RCC 7860 (cell line): ENCODE measurements at places on chromosomes 7 and 10.

- no peak for DNase-seq
Measured at GRCh38 chr10:49502358-49502757, 36.6 kb downstream of the ERCC6 start.

- no peak for DNase-seq
Measured at GRCh38 chr7:154577141-154577873, 425.6 kb downstream of the PAXIP1 start.

- DNase-seq = peak; percentile 32
Measured at GRCh38 chr7:7861211-7861633, 107.4 kb upstream of the GLCCI1 start.

DNA sequence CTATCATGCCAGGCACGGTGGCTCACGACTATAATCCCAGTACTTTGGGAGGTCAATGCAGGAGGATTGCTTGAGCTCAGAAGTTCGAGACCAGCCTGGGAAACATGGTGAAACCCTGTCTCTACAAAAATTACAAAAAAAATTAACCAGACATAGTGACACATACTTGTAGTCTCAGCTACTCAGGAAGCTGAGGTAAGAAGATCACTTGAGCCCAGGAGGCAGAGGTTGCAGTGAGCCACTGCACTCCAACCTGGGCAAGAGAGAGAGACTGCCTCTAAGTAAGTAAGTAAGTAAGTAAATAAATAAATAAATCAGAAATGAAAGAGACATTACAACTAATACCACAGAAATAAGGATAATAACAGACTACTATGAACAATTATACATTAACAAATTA lies 36.2 kb downstream of the PDLIM1 start:
- DNase-seq = no peak

GRCh38 chr10:103612462-103613365 lies 119.2 kb downstream of the NEURL1 start:
- peak; percentile 11 for DNase-seq

DNA sequence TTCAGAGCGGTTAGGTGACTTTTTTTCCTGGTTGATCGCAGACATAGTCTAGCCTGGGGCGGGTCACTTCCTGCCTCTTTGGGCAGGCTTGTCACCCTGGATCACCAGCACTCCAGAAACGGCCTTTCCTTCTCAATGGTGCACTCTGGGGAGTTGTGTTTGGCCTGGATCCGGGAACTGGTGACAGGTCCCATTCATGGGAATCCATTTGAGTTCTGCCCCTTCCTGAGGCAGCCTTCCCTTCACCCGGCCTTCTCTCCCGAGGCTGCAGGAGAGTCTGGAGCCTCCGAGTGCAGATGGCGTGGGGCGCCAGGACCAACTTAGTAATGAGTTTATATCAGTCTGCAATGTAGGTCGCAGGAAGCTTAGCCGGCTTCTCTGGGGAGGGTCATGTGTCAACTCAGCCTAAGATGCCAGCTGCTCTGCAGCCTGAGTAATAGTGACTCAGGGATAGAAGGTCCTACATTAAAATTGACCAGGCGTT lies 54.2 kb downstream of the TACR2 start:
- DNase-seq = peak; percentile 73

DNA sequence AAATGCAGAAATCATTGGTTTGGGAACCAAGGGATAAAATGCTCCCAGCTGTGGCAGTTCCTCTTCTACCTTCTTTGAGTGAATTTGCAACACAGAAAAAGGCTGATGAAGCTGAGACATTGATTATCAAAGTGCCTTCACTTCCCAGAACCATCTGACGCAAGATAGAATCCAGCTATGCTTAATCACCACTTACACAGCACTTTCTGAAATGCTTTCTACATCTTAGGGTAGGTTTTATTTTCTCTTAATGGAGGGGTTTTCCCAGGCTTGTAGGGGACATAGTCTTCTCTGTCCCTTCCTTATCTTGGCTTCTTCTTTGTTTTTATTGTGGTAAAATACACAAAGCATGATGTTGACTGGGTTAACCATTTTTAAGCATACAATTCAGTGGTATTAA lies 332.6 kb upstream of the ZNF32 start:
- DNase-seq = peak; percentile 62

DNA sequence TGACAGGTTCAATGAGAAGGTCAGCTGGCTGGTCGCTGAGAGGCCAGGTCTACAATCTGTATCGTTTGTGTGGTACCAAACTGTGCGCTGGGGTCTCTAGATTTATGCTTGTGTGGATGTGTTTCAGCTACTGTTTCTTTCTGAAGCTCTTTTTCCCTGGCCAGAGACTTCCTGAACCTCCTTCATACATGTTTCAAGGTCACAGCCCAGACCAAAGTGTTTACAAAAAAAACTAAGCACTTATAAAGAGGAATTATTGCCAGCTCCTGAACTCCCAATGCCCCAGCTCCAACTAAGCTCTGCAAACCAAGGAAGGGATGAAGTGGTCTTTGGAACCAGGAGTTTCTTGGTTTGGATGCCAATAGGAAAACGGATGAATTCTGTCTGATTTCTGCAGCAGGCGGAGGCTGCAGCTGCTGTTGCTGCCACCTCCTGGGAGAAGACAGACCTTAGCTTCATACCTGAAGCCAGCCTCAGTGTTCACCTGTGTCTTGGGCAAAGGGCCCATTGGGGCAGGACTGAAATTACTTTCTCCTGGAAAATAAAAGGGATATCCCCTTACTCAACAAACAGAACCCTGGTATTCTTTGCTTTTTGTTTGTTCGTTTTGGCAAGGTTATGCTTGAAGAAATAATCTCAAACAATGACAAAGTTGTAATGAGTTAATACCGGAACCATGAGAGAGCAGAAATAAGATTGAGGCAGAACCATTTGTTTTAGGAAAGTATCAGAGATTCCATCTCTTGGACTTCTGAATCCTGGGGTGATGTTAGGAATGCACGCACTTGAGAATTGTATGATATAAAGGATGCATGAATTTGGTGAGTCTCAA lies 24.6 kb upstream of the MKLN1 start:
- peak; percentile 31 for DNase-seq

DNA sequence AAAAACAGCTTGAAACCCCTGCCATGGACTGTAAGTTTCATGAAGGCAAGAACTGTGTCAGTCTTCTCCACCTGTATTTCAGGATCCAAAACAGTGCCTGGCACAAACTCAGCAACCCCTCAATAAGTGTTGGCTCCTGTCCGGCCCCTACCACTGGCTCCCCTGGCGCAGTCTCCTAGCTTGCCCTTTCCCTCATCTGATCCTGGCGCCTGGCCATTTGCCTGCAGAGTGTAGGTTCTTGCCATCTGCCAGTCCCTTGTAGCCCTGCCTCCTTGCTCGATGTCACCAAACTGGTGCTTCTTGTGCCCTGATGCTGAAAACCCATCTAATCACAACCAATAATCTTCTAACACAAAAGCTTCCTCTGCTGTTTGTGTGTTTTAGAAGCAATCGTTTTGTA lies 60.4 kb downstream of the LGI1 start:
- no peak for DNase-seq

DNA sequence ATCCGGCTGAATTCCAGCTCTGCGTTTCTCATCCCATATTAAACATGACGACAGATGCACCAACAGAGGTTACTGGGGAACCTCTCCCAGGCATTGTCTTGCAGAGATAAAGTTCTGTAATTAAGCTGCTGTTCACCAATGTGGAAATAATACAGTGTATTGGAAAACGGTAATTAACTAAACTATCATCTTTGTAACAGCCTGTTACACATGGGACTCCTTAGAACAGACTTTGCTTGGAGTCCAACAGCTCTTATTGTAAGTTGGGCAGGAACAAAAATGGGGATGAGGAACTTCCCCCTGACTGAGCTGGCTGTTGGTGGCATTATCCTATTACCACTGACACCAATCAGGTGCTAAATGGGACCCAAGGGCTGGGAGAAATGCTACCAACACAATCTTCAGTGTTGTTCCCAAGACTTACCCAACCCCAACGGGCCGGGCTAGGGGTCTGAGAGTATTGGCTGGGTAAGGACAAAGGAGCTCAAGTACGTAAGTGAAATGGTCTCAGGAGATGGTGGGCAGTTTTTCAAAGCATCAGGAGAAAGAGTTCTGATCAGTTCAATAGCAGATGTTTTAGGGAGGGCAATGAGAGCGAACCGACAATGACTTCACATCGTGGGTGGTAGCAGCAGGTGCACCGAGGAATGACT lies 759.4 kb downstream of the GRID1 start:
- DNase-seq = no peak

- DNase-seq = peak; percentile 67
Measured at GRCh38 chr7:123747620-123748141, 1.1 kb downstream of the WASL start.

GRCh38 chr10:100009793-100010676 lies at the start of gene DNMBP:
Gene DNMBP (minus strand): TSS chr10:100009947. CDS start chr10:99972124, 37,823 bp downstream.
- DNase-seq = peak; percentile 68

DNA sequence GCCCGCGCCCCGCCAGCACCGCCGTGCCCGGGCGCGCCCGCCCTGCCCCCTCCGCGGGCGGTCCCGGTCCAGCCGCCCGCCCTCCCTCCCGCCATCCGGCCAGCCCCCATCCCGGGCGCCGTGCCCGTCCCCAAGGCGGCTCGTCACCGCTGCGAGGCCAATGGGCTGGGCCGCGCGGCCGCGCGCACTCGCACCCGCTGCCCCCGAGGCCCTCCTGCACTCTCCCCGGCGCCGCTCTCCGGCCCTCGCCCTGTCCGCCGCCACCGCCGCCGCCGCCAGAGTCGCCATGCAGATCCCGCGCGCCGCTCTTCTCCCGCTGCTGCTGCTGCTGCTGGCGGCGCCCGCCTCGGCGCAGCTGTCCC lies at the start of gene HTRA1:
Gene HTRA1 (plus strand): TSS at position 187 of the 362 bp plus-strand sequence. CDS start 100 bp downstream, at position 287.
- peak; percentile 42 for DNase-seq

DNA sequence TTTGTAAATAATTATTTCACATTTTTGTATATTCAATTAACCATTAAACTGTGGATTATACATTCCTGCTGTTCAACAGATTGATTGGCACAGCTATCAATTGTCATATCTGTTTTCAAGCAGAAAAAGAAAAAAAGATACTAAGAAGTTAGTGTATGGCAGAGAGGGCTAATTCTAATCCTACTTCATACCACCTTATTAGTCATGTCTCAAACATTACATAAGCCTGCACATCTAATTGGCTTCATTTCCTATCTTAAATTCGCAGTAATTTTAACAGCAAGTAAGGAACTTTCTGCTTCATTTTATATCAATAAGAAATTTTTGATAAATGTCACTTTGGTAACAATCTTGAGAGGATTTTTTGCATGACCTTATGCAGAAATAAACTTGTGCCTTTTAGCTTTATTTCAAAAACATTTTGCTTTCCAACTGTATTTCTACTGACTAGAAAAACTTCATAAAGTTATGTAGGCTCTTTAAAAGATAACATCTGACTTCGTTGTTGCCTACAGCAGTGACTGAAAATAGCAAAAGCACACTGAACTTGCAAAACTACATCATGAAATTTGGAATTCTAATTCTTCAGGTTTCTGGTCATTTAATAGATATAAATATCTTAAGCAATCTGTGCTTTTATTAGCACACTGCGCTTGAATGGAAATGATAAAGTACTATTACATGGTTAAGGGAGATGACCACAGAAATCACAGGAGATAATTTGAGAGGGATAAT lies 111.5 kb downstream of the SEMA3C start:
- DNase-seq = no peak

DNA sequence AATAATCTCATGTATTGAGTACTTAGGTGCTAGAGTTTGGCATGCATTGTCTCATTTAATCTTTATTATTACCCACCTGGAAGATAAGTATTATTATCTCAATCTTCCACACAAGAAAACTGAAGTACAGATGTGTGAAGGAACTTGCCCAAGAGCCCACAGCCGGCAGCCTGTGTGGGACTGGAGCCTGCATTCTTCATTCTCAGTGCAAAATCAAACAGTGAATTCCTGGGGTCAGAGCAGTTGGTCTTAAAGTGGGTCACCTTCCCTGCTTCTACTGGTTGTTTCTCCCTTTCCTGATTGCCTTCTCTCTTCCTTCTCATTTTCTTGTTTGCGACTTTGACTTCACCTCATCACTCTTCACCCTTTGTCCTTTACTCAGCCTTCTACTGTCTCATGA lies 144.7 kb upstream of the LYZL1 start:
- DNase-seq = no peak

GRCh38 chr7:121244120-121244870 lies 84.5 kb upstream of the WNT16 start:
- no peak for DNase-seq
